Activated CD4-positive, CD25-positive, alpha-beta regulatory T cell treated with anti-CD3 and anti-CD28 coated beads, Interleukin-2, amount 50 U/mL, for 24 hours (primary cell): ENCODE measurements at places on chromosomes 2 and 18.
A peak's percentile ranks its signal among the peaks of the same experiment; 100 is the strongest.

GRCh38 chr2:149329068-149329467 is 1.3 kb upstream of the LYPD6 start:
- no peak for ATAC-seq

DNA sequence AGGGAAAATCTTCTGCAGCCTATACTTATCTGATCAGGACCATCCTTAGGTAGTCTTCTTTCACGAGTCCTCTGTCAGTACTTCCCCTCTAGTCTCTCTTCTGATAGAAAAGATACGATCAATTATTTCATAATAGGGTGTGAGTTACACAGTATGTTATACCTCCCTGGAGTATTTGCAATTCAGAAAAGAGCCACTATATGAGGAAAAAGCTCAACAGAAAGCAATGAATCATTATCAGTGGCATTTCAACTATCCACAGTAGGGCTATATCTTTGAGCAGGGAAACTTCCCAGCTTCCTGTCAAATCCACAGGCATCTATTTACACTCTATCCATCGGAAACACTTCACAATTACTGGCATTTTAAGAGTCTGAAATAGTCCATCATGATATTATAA is 105.3 kb upstream of the ACVR2A start:
- ATAC-seq: no peak

DNA sequence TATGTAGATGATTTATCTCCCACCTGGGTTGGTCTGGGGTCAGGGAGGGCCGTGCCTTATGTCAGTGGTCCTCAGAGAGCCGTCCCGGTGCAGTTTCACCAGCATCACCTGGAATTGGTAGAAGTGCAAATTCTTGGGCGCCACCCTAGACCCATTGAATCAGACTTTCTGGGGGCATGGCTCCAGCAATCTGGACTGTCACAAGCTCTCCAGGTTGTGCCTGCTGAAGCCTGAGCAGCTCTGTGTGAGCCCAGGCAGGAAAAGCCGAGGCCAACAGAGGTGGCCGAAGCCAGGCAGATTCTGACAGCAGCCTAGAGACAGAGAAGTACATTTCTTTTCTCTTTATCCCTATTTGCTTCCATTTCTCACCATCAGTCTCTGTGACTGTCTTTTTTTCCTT is 98.4 kb upstream of the SEC11C start:
- ATAC-seq: no peak

GRCh38 chr18:25876330-25876948 is 214.0 kb downstream of the SS18 start:
- ATAC-seq: no peak

DNA sequence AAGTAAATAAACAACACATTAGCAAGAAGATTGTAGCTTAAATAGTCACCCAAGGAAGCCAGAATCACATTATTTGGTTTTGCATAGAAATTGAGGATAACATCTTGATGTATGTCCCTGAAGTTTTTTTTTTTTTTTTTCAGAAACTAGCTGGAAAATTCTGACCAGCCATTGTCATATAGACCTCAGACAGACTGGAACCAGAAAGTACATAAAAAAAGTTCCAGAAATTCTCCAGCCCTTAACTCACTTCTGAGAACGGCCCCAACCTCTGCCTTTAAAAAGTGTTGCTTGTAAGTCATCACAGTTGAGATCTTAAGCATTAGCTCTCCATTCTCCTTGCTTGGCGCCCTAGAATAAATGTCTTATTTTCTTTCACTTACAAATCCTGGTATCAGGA is 350.5 kb downstream of the CCDC85A start:
- ATAC-seq: no peak

DNA sequence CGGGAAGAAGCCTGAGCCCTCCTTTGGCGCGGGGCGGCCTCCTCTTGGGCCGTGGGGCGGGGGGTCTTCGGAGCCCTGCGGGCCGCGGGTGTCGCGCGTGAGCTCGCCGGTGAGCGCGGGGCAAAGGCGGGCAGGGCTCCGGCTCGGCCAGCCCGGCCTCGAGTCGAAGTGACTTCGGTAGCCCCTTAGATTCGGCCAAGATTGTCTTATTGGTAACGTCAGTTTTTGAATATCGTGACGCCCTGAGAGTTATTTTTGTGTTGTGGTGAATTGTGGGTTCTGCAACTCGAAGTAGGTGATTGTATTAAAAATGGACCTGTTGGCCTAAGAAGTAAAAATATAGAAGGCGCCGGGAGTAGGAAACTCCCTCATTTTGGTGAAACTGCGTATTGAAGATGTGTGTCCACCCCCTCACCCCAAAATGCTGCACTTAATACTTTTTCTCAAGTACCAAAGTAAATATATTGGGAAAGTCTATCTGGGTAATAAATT is 669 bp downstream of the MARCHF7 start:
- peak; percentile 0 for ATAC-seq

GRCh38 chr2:156459720-156460119 is 23.5 kb downstream of the GPD2 start:
- ATAC-seq: no peak

DNA sequence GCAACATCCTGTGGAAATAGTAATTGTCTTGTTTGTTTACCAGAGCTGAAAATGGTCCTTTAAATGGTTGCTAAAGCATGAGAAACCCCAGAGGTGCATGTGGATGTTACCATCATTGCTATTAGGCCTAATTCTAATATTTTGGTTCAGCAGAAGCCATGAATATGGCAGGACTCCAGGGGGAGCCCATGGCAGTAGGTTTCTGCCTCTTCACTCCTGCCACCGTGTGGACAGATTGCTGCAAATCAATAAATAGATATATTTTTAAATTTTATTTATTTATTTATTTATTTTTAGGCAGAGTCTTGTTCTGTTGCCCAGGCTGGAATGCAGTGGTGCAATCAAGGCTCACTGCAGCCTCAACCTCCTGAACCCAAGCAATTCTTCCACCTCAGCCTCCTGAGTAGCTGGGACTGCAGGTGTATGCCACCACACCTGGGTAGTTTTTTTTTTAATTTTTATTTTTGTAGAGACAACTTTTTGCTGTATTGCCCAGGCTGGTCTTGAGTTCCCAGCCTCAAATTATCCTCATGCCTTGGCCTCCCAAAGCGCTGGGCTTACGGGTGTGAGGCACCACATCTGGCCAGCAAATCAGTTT is 54.9 kb upstream of the CAPN13 start:
- no peak for ATAC-seq

GRCh38 chr2:81976998-81977397 is 1672.4 kb upstream of the LRRTM1 start:
- ATAC-seq: no peak

DNA sequence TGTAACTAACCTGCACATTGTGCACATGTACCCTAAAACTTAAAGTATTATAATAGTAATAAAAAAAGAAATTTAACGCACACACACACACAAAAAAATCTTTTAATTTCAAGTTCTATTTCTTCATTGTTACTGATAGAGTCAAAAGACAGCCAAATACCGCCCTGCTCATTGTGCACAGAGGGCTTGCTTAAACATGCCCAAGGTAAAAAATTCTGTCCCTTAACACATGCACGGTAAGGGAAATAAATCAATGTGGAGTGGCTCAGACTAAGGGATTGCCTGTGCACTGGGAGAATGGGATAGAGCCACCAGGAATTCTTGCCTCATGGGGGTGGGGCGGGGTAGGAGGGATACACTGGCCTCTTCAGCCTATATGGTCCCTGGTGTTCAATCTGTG is 468.0 kb downstream of the NUP35 start:
- no peak for ATAC-seq

DNA sequence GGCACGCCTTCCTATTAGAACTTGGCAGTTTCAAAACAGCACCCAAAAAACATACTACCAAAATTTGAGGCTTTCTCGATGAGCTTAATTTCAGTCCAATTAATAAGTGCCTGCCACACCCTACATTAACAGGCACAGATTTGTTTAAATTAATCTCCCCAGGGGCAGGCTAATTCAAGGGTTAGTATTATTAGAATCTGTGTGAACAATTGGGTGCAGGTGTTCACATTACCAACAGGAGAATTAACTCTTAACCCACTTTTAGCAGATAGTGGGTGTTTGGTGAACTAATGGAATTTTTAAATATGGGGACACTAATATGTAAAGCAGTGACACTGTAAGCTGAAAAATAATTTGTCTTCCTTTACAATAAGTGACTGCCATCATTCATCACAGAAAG is 4.1 kb downstream of the MBD2 start:
- ATAC-seq: no peak

DNA sequence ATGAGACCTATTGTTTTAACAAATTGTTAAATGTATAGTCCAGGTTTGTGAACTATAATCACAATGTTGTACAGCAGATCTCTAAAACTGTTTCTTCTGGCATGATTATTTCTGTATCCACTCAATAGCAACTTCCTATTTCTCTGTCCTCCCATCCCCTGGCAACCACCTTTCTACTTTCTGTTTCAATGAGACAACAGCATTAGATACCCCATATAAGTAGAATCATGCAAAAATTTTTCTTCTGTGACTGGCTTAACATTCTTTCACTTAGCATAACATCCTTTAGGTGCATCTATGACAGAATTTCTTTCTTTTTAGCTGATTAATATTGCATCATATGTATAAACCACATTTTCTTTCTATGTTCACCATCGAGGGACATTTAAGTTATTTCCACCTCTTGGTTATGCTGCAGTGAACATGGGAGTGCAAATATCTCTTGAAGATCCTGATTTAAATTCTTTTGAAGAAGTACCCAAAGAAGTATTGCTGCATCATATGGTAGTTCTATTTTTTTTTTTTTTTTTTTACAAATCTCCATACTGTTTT is 713.5 kb downstream of the LRP1B start:
- ATAC-seq: no peak

GRCh38 chr18:26497866-26498265 is 50.5 kb downstream of the KCTD1 start:
- no peak for ATAC-seq

- ATAC-seq: no peak
Observed at GRCh38 chr18:76710646-76711520, 111.5 kb upstream of the ZNF236 start.

DNA sequence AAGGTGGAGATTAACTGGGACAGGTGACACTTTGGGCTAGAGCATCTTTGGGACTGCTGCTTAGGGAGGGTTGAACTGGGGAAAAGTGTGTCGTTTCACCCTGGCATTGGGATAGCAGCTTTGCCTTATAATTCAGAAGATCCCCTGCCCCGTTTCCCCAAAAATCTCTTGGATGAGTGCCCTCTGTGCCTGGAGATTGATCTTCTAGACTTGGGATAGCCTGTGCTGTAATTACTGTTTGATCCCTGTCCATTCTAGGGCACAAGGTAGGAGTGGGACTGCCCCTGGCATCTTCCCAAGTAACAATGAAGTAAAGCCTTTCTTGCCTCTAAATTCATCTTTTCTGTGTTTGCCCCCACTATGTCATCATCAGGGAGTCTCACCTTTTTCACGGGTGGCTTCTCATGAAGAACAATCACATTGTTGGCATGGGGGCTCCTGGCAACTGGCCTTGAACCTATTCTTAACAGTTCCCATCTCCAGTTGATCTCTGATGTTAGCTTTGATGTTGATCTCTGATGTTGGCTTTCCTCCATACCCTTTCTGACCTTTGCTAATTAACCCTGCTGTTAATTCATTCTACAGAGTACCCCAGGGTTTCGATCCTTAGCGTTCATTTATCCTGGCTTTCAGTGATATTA is 21.6 kb downstream of the MTHFD2 start:
- ATAC-seq: no peak

DNA sequence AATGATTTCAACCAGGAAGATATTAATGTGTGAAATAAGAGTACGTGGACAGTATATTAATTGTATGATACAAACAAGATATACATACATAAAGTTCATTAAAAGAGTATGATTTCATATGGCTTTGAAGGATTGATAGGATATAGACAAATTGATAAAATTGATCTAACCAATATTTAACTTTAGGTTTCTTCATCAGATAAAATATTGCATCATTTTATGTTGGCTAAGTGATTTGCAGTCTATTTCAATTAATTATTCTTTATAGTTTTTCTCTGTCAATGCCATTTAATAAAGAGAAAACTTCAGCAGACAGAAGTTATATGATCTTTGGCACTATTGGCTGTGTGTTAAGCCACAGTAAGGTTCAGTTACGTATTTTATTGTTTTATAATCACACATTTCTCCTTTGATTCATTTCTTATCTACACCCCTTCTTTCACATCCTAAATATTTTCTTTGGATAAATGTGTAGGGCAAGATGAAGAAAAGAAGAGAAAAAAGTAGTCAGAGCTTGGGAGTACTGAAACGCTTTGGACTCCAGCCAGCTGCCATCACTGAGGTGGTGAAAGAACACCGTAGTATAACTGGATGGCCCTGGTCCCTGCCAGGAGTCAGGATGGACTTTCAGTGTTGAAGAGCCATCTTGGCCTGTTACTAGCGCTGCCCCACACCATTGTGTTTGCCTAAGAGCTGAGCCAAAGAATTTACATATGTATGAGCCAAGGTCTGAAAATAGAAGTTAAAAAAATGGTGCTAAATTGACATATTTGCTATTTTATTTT is 9.8 kb upstream of the CPS1 start:
- ATAC-seq: no peak

DNA sequence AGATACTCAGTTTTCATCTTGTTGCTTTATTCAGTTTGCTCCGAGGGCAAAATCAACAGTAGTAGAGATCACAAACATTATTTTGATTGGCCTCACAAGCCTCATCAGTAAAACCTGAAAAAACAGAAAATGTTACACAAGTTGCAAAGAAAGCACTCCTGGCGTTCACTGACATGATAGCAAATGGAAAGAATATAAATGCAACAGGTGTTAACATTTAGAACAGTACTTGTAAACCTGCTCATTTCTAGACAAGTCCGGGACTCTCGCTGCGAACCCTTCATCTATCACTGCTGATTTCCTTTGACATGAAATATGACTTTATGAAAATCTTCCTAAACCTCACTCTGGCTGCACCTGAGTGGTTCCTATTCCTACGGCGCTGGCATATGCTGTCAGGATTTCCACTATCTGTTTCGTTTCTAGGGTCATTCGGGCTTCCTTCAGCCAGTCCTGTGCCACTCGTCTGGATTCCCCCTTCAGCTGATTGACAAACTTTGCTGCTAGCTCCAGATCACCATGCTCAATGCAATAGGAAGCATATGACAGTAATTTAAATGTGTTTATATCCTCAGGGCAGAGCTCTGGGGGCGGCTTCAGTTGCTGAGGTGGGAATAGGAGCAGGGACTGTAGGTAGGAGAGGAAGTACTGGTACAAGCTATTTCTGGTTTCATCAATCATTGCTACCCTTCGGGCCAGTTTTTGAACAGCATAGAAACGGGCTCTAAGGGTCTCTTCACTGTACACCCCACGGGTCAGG is 38.1 kb downstream of the PTCD3 start:
- no peak for ATAC-seq

- ATAC-seq: no peak
Observed at GRCh38 chr2:113894156-113894743, 4.4 kb downstream of the ACTR3 start.

DNA sequence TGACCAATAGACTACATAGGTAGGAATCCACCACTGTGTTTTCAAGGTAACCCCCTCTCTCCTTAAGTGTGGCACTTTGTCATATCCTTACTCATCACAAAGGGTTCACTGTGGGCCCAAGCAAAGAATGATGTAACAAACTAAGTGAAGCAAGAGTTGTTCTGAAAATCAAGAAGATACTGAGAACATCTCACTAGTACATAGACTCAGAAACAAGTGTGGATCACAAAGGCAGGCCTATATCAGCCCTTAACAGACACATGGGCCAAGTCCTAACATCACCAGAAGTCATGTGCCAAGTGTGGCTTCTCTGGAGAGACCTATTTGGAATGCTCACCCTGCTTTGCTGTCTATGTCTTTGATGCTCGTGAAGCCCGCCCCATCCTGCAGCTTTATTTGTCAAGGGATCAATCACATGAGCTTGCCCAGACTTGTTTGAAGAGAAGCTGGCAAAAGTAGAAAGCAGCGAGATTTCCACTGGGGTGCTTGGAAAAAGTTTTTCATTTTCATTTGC is 131.2 kb upstream of the TTC39C start:
- ATAC-seq: peak; percentile 61
